ENCODE measurements at places on chromosomes 11 and 22. TPM values are rescaled to one million over a fixed set of nuclear protein-coding genes. Genes with fewer than 3 reads are reported as not detected.

DNA sequence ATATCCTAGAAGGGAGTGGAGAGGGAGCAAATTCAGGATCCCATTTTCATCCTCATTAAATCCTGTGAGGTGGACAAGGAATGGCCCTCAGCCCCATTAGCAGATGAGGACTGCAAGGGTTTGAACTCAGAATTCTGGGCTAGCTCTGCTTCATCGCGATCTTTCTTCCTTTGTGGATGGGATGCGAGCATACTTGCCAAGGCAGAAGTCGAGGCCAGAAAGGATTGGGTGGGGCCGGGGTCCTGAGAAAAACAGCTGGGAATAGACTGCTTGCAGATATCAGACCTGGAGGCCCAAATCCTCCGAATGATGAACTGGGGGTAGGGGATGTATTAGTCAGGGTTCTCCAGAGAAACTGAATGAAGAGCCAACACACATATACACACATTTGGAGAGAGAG is 179.0 kb downstream of the CHST1 start:
- no peak overlapping the region for H3K4me3 ChIP-seq
- H3K27ac ChIP-seq, result no peak overlapping the region
- DNase-seq, result no peak
- no peaks in the 10 kb centered on the region for H3K27me3 ChIP-seq
- H3K4me1 ChIP-seq, result no peaks in the 10 kb centered on the region
- H3K36me3 ChIP-seq, result no peaks in the 10 kb centered on the region

Gene EWSR1
- 175 TPM for total RNA-seq

Gene ART5
- total RNA-seq, result not detected

Gene FGF4
- not detected for total RNA-seq

Gene MUC15
- 8.0 TPM for total RNA-seq

- H3K4me3 ChIP-seq, result no peak overlapping the region
- H3K4me1 ChIP-seq, result no peaks in the 10 kb centered on the region
- H3K27me3 ChIP-seq, result no peaks in the 10 kb centered on the region
- no peaks in the 10 kb centered on the region for H3K36me3 ChIP-seq
- H3K27ac ChIP-seq, result no peak overlapping the region
These were observed 310.8 kb upstream of the PITPNB start for GRCh38 chr22:28229566-28230485.

Gene CASP1
- total RNA-seq, result 1.3 TPM

DNA sequence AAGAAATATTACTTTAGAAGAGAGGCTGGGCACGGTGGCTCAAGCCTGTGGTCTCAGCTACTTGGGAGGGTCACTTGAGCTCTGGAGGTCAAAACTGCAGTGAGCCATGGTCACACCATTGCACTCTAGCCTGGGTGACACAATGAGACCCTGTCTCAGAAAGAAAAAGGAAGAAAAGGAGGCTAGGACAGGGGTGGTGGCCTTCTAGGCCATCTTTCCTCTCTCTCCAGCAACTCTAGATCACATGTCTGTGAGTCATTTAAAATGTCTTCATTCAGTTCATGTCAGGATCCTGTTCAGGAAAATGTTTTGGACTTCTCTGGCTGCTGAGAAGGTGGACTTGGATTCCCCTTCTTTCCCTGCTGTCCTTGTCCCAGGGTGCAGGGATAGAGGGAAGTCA is 53.3 kb downstream of the PPFIA1 start:
- no peak for DNase-seq
- H3K36me3 ChIP-seq, result no peaks in the 10 kb centered on the region
- H3K4me1 ChIP-seq, result no peaks in the 10 kb centered on the region
- H3K27ac ChIP-seq, result no peak overlapping the region
- H3K27me3 ChIP-seq, result no peaks in the 10 kb centered on the region

Gene CKAP5
- total RNA-seq, result 24.7 TPM

Gene TMEM121B
- 0.26 TPM for total RNA-seq

GRCh38 chr11:95082576-95083001 is 7.1 kb upstream of the ENDOD1 start:
- H3K36me3 ChIP-seq, result no peaks in the 10 kb centered on the region
- H3K4me3 ChIP-seq, result no peak overlapping the region
- no peaks in the 10 kb centered on the region for H3K27me3 ChIP-seq
- DNase-seq, result no peak

Gene WNT11
- total RNA-seq, result 23.4 TPM

Gene NXPE1
- not detected for total RNA-seq

GRCh38 chr11:77559686-77560401 is 29.9 kb upstream of the AQP11 start:
- no peaks in the 10 kb centered on the region for H3K27me3 ChIP-seq
- H3K36me3 ChIP-seq, result no peaks in the 10 kb centered on the region
- DNase-seq, result no peak
- H3K4me3 ChIP-seq, result no peak overlapping the region
- H3K4me1 ChIP-seq, result no peaks in the 10 kb centered on the region

- H3K36me3 ChIP-seq, result no peaks in the 10 kb centered on the region
- peak overlapping the region; percentile 97 for H3K27ac ChIP-seq
- no peaks in the 10 kb centered on the region for H3K27me3 ChIP-seq
- H3K4me3 ChIP-seq, result no peak overlapping the region
- peak; percentile 93 for DNase-seq
- peaks cover 96% of the 10 kb centered on the region for H3K4me1 ChIP-seq
These were observed 2.8 kb upstream of the CRACR2B start for GRCh38 chr11:824942-825341.

Gene PRR5
- total RNA-seq, result 12.5 TPM

- no peaks in the 10 kb centered on the region for H3K27me3 ChIP-seq
- no peak overlapping the region for H3K4me3 ChIP-seq
- peaks cover 24% of the 10 kb centered on the region for H3K36me3 ChIP-seq
- peaks cover 42% of the 10 kb centered on the region for H3K4me1 ChIP-seq
- DNase-seq, result peak; percentile 73
These were observed 10.9 kb downstream of the TCIRG1 start for GRCh38 chr11:68049509-68050370.

DNA sequence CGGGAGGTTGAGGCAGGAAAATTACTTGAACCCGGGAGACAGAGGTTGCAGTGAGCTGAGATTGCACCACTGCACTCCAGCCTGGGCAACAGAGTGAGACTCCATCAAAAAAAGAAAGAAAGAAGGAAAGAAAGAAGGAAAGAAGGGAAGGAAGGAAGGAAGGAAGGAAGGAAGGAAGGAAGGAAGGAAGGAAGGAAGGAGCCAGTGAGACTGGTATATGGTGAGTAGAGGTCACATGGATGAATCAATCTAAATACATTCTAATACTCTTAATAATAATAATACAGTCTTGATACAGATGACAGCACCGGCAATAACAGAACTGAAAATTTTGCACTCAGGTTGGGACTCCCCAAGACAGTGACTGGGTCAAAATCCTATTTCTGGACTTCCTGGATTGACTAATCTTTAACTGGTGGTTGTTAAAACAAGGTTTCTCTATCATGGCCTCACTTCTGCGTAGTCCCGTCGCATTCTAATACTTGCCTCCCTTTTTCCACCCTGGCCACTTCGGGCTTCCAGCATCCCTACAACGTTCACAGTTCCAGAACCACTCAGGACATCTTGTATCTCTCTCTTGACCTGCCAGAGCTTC is 53.5 kb upstream of the EIF3M start:
- no peak overlapping the region for H3K4me3 ChIP-seq
- no peak overlapping the region for H3K27ac ChIP-seq
- H3K27me3 ChIP-seq, result no peaks in the 10 kb centered on the region
- no peaks in the 10 kb centered on the region for H3K4me1 ChIP-seq
- no peak for DNase-seq

GRCh38 chr11:62144641-62145255 is 20.9 kb downstream of the INCENP start:
- DNase-seq, result no peak
- H3K4me1 ChIP-seq, result no peaks in the 10 kb centered on the region
- H3K27me3 ChIP-seq, result no peaks in the 10 kb centered on the region
- H3K27ac ChIP-seq, result no peak overlapping the region

Gene CCDC81
- 0.52 TPM for total RNA-seq

Data from body of pancreas (tissue), 4 donors.